ENCODE measurements at places on chromosomes 1 and 21.
A peak's percentile ranks its signal among the peaks of the same experiment; 100 is the strongest.

GRCh38 chr1:241742084-241742483 lies 90.0 kb downstream of the WDR64 start:
- DNase-seq = no peak

- DNase-seq = peak; percentile 5
These were observed 10.1 kb upstream of the ZBTB8B start for GRCh38 chr1:32454726-32455125.

DNA sequence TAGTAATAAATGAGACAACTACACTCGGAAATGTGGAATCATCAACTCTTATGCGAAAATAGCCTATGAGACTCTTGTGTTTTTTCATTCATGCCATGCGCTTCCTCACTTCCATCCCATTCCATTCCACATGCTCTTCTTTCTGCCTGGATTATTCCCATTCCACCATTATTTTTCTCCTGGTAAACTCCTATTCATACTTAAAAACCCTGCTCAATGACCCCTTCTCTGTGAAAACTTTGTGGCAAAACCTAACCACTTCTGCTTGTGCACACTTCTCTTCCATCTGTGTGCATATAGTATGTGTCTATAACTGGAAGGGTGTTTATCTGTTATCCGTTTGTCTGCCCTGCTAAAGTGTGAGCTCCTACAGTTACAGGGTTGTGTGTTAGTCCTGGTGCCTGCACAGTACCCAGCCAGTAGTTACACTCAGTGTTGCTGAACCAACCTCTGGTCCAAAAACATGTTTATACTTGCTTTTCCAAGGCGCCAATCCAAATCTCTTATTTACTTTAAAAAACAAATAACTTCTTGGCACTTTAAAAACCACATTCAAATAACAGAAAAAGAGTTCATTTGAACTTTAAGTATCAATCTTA lies 10.7 kb downstream of the EPHX1 start:
- DNase-seq = no peak

DNA sequence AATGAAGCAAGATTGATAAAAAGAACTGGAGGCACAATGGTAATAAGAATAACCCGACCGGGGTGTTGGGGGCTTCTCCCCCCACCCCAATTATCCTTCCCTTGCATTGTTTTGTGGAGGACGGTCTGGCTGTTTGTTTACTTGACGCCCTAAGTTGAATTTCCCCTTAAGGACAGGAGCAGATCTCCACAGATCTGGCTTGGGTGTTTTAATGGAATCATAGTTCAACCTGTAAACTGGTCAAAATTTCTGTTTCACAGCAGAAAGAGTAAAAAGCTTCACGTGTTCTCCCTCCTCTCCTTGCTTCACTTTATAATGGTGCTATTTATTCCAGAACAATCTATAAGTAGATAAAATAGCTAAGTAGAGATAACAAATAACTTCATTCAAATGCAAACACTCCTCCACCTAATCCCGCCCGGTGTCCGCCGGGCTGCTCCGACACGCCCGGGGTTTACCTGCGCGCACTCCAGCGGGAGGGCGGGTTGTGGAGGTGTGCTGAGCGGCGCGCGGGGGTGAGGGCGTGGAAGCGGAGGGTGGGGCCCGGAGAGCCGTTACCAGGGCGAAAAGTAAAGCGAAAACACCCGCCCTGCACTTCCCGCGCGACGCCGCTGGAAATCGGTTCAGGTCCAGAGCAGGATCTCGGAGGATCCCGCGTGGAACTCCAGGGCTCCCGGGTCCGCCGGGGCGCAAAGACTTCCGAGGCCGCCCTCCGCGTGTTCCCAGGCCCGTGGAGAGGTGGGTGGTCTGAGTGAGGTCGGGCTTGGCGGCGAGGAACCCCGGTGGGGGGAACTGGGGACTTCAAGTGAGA lies 2.0 kb upstream of the ATF3 start:
- no peak for DNase-seq

DNA sequence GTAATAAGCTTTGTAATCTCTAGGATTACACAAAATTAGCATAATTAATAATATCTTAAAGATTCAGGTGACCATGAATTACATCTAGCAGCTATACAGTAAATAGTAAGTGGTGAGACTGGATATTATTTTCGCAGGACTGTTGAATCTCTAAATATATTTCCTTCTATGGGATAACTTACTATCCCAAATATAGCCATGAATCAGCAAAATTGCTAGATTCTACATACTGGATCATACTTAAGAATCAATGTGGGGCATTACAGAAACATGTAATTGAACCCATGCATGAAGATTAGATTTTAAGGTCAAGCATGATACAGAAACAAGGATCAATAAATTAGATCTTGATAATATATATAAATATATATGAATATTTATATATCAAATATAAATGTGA lies 1203.4 kb downstream of the BRINP3 start:
- DNase-seq = no peak

- DNase-seq = no peak
These were observed 43.6 kb downstream of the TNFRSF9 start for GRCh38 chr1:7896994-7897393.

DNA sequence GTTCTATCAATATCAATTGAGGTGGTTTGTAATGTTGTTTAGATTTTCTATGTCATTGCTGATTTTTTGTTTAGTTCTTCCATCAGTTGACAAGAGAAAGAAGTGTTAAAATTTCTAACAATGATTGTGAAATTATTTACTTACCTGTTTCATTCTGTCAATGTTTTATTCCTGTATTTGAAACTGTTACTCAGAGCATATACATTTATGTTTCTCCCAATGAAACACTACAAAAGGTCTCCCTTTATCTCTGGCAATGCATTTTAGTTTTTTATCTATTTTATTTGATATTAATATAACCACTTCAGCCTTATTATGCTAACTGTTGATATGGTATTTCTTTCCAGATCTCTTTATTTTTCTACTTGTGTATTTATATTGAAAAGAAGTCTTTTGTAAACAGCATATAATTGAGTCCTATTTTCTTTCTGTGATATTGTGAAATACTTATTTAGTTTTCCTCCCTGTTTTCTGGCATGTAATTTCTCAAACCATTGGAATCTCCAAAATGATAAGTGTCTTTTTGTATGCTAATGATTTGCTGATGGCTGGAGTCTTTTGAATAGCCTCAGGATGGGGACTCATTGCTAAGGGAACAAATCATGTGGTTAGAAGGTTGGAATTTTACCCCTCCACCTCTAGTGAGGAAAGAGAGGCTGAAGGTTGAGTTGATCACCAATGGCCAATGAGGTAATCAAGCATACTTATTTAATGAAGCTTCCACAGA lies 122.0 kb downstream of the ADSS2 start:
- DNase-seq = no peak

DNA sequence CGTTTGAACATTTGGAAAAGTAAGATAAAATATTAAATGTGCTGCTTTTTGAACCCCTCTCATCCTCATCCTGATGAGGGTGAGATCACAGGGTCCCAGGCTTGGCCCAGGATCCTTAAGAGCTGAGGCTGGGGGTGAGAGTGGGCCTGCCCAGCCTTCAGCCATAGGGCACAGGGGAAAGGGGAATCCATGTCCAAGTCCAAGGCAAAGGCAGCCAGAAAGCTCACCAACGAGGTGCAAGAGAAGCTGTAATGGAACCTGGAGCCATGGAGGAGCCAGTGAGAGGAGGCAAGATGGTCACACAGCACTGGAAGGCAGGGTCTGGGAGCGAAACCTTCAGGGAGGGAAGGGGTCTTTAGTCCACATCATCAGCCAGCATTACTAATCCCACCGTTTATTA lies 191.9 kb downstream of the RRAGC start:
- no peak for DNase-seq

GRCh38 chr1:16442941-16443340 lies 2.4 kb downstream of the NECAP2 start:
- no peak for DNase-seq

DNA sequence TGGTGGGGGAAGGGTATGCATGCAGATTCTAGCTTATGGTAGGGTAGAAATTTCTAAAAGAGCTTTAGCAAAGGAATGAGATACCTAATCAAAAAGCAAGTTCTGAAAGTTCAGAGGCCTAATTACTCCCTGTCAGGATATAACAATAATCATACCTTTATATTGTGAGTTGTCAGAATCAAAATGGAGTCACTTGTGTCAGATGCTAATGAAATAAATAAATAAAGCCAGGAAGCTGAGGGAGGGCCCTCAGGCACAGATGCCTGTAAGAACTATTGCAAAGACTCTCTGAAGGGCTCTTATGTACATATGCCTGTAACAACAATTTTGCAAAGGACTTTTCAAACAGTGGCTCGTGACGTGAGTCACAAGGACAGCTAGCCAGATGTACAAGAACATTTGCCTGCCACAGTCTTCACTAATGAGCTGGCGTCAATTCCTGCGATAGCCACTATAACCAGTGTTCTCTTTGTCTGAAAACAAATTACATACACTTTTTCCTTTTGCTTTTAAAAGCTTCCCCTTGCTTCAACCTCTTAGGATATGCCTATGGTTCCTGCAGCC lies 27.4 kb upstream of the DNASE2B start:
- peak; percentile 67 for DNase-seq

- DNase-seq = no peak
These were observed 70.9 kb upstream of the COL6A1 start for GRCh38 chr21:45910548-45911221.

DNA sequence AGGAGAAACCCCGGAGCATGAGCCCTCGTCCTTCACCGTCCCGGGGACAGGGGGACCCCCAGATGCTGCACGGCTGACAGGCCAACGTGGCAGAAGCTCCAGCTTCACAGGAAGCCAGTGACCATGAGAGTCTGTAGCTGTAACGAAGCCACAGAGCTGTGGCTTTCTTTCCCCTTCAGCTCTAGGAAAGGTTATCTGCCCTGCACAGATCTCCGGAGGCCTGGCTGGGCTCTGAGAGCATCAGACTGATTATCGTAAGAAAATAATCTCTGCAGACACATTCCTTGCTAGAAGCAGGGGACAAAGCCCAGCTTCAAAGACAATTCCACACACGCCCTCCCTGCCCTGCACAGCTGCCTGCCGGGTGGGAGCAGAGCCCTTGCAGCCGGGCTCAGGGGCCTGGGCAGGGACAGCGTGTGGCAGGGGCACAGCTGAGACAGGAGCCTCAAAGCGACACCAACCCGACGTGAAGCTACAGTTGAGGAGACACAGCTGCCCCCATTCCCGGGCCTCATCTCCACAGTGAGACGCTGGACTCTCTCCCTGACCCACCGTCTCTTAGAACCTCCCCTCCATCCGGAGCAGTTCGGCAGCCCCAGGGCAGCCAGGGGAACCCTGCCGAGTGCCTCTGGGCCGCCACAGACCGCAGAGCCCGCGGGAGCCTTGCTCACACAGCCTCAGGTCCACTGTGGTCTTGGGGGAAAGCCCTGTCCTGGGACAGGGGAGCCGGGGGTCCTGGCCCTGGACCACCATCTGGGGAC lies 30.6 kb downstream of the POFUT2 start:
- DNase-seq = no peak

- DNase-seq = no peak
These were observed 3.6 kb upstream of the PLEKHG5 start for GRCh38 chr1:6495041-6495441.

DNA sequence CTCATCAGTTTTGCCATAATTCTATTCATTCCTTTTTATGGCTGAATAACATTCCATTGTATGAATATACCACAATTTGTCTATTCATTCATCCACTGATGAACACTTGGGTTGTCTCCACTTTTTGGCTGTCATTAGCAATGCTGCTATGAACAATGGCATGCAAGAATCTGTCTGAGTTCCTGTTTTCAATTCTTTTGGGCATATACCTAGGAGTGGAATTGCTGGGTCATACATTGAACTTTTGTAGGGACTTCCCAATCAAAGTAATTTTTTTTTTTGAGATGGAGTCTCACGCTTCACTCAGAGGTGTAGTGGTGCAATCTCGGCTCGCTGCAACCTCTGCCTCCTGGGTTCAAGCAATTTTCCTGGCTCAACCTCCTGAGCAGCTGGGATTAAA lies 34.9 kb downstream of the AADACL4 start:
- DNase-seq = no peak

DNA sequence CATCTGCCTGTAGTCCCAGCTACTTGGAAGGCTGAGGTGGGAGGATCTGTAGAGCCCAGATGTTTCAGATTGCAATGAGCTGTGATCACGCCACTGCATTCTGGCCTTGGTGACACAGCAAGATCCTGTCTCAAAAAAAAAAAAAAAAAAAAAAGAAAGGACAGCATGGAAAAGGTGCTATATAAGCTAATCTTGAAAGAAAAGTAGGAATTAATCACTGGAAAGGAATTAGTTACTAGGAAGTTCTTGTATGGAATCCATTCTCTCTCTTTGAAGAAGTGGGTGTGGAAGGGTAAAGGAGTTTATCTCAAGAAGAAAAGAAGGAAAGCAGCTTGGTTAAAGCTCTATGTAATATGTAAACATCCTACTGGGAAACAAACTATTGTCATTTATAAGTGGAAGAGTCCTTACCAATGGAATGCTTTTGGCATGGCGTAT lies 339.2 kb downstream of the DPYD start:
- DNase-seq = peak; percentile 55

DNA sequence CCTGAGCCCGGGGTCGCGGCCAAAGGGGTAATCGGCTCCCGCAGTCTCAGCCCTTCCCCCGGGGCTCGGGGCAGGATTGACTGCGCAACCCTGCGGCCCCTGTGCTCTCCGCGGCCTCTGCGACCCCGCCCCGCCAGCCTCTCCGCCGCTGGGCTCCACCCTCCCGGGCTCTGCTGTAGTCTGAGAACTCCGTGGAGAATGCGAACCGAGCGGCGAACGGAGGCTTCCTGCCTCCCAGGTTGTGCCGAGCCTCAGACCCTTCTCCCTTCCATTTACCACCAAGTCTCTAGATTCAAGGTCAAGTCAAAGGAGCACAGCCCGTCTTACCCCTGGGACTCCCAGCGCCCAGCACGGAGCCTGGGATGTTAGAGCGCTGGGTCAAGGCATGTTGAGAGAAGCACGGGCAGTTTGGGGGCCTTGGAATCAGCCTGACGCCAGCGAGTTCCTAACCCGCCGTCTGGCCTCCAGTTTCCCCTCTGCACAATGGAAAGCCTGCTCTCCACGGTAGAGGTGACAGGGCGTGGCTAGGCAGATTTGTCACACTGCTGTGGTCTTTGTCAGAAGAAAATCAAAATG lies 3.0 kb downstream of the ATP2B4 start:
- DNase-seq = peak; percentile 53

GRCh38 chr1:100950337-100950736 lies 54.4 kb downstream of the SLC30A7 start:
- no peak for DNase-seq

- DNase-seq = no peak
These were observed 57.0 kb downstream of the NUP210L start for GRCh38 chr1:154097873-154098272.

Data from fibroblast of skin of abdomen (primary cell).